Naive B cell (primary cell): ENCODE measurements at places on chromosomes 1 and 21. TPM values are rescaled to one million over a fixed set of nuclear protein-coding genes. Genes with fewer than 3 reads are reported as not detected.
A peak's percentile ranks its signal among the peaks of the same experiment; 100 is the strongest.

DNA sequence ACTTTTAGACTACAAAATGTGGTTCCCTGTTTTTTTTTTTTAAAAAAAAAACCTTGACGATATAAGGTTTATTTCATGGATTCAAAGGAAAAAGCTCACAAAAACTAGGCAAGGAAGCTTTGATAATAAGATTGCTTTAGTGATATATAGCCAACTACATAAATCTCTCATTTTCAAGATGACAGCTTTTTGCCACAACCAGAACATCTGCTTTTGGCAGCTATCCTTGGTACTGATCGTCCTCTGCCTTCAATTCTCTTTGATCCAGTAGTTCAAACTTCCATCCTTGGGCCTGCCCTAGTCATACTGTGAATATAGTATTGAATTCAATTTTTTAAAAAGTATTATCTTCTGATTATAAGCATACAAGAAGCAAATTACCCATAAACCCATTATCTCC is 72.9 kb upstream of the CD53 start:
- no peaks in the 10 kb centered on the region for H3K27me3 ChIP-seq
- H3K27ac ChIP-seq = no peak overlapping the region
- H3K36me3 ChIP-seq = peaks cover 22% of the 10 kb centered on the region

GRCh38 chr1:80675454-80675853 is 1125.3 kb upstream of the ADGRL2 start:
- peaks cover 4% of the 10 kb centered on the region for H3K27me3 ChIP-seq
- no peaks in the 10 kb centered on the region for H3K36me3 ChIP-seq
- H3K4me3 ChIP-seq = no peak overlapping the region
- no peaks in the 10 kb centered on the region for H3K4me1 ChIP-seq
- no peak overlapping the region for H3K27ac ChIP-seq

DNA sequence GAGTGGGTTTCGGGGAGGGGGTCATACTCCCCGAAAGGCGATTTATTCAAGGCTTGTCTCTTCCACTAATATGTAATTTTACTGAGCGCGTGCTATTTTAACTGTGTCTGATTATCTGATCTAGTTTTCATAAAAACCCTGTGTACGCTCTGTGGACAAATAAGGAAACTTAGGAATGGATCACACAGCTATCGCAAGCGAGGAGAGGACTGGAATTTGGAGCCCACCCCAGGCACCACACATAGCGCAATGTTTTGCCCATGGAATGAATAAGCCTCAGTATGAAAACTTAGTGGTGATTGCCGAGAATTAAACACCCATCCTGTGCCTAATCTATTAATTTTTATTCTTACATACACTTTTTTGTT is 9.8 kb upstream of the RAB42 start:
- H3K27ac ChIP-seq = peak overlapping the region; percentile 68
- peaks cover 52% of the 10 kb centered on the region for H3K4me1 ChIP-seq
- no peaks in the 10 kb centered on the region for H3K27me3 ChIP-seq

DNA sequence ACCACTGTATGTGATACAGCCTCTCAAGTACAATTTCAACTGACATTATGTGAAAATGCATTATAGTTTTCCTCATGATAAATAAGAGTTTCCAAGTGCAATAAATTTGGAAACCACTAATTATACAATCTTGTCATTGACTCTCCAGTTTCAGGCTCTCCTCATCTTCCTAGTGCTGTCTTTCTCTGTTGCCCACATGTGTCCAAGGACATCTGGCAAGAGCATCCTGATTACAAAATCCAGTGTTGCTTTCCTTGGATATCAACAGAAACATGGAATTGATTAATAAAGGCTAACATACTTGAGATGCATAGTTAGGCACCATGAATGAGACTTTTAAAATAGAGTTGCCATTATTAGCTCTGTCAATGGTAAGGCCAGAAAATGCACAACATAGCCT is 15.6 kb upstream of the MAP10 start:
- H3K36me3 ChIP-seq = no peaks in the 10 kb centered on the region
- peaks cover 9% of the 10 kb centered on the region for H3K27me3 ChIP-seq
- H3K4me3 ChIP-seq = no peak overlapping the region
- no peak for DNase-seq

DNA sequence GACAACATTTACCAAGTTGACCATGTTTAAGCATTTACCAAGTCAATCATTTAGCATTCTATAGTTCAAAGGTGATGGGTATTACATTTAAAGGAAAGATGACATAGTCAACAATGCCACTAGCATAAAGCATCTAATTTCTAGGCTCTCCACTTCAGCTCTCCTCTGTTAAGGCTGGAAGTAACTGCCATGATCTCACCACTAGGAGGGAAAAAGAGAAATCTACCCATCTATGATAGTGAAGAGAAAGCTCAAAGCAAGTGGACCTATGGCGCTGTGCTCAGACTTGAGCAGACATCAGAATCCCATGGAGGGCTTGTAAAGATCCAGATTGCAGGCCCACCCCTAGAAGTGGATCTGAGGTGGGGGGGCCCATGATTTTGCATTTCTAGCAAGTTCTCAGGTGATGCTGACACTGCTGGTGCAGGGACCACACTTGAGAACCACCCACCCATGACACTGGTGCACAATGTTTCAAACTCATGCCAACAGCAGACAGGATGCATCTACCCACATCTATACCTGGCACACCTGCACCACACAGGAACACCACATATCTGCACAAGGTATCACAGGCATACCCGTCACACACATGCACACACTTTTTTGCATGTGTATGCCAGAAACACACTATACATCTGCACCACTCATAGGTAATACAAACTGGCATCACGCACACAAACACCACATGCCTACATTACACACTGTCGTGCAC is 392.9 kb upstream of the RUNX1 start:
- H3K27me3 ChIP-seq = peaks cover 10% of the 10 kb centered on the region
- DNase-seq = no peak

- no peaks in the 10 kb centered on the region for H3K36me3 ChIP-seq
- no peak for DNase-seq
- H3K4me3 ChIP-seq = no peak overlapping the region
- H3K27ac ChIP-seq = no peak overlapping the region
- peaks cover 80% of the 10 kb centered on the region for H3K27me3 ChIP-seq
- H3K4me1 ChIP-seq = peaks cover 2% of the 10 kb centered on the region
These were observed 3.8 kb upstream of the SLC30A2 start for GRCh38 chr1:26049531-26050247.

DNA sequence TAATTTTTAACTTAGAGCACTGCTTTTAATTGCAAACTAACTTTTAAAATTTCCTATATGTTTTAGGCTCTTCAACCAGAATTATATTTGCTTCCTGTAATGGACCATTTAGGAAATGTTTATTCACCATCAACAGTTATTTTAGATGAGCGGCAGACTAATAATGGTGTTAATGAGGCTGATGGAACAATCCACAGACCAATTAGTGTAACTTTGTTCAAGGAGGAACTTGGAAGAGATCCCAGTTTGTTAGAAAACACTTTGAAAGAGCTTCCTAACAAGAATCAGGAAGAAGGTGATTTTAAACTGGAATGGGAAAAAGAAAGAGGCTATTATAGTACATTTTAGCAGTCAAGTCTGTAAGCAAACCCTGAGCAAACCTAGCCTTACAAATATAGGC is 19.4 kb upstream of the GNG5 start:
- no peak overlapping the region for H3K4me3 ChIP-seq
- no peak for DNase-seq
- no peaks in the 10 kb centered on the region for H3K27me3 ChIP-seq
- no peak overlapping the region for H3K27ac ChIP-seq

- H3K4me1 ChIP-seq = no peaks in the 10 kb centered on the region
- H3K27me3 ChIP-seq = no peaks in the 10 kb centered on the region
- H3K27ac ChIP-seq = no peak overlapping the region
- no peak overlapping the region for H3K4me3 ChIP-seq
These were observed 90.6 kb downstream of the TRIM11 start for GRCh38 chr1:228315945-228316588.

EVA1C gene
- not detected for polyA plus RNA-seq

GRCh38 chr1:78370356-78370755 is 120.4 kb upstream of the PTGFR start:
- no peak overlapping the region for H3K27ac ChIP-seq
- H3K27me3 ChIP-seq = no peaks in the 10 kb centered on the region
- no peaks in the 10 kb centered on the region for H3K4me1 ChIP-seq
- no peak overlapping the region for H3K4me3 ChIP-seq
- DNase-seq = no peak
